NB4 (cell line): ENCODE measurements at places on chromosomes 5 and 9.

DNA sequence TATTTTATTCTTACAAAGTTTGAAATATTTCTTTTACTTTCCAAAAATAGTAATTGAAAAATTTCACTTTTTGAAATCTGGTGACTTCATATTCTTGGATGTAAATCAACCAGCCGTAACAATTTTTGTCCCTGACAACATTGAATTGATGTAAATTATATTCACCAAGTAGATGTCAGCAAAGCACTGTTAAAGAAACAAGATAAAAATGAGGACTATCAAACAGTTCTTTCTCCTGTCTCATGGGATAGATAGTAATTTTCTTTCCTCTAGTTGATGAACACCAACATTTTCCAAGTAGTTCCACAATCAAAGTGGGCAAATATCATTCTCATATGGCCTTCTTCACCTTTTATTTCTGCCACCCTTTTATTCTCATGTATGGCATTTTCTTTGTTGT is 1461.9 kb downstream of the MAT2B start:
- no peak for DNase-seq

DNA sequence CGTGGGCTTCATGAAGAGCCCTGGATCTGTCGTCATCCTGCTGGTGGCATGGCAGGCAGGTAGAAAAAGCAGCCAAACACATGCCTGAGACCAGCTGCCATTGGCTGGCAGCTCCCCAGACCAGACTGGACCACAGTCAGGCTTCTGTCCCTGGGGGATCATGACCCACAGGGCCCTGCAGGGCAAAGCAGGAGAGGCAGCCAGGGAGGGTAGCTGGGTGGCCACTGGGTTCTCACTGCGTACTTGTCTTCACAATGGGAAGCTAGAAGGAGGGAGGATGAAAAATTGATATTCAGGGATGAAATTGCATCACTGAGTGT is 67.8 kb upstream of the GARNL3 start:
- DNase-seq: no peak

GRCh38 chr9:117343427-117343826 is 71.4 kb downstream of the ASTN2 start:
- no peak for DNase-seq

DNA sequence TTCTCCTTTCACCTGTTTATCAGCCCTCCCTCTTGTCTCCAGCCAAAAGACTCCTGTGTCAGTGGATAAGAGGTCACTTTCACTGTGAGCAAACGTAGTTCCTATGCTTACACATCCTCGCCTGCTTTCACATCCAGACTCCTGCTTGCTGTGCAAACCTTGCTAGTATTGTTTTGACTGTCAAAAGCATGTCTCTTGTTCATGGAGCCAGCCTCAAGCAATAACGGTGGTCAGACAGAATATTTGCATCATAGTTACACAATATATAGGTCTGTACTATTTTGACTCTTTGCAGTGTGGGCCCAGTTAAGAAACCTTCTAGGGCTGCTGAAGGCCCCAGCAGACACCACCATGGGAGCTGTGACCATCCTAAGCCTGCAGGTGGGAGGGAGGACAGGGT is 420.0 kb downstream of the SEMA5A start:
- DNase-seq: no peak

DNA sequence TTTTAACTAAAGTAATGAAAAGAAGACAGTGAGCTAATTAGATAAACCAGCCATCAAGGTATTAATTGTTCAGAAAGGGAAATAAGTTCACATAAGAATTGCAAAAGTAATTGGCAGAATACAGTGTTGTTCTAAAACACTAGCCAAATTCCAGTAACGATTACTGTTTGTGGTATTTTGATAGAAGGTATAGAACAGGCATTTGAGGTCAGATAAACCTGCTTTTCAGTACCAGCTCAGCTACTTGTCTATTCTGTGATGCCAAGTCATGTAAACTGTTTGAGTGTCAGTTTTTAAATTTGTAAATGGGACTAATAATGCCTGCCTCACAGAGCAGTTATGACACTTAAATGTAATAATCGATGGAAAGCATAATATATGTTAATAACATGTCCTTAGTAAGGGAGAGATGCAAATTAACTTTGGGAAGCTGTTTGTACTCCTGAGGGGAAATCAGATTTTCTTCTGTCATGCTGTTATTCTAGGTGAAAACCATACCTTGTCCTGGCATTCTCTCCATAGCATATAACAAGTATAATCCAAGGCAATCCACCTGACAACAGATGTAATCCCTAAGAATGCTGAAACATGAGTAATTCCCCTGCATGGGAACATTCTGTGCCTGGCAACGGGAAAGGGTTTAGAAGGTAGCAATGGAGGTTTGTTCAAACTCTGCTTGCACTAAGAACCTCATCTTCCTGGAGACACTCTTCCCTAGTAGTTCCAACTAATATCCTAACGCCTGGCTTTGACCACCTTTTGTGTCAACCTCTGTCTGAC is 509.5 kb upstream of the PAPPA start:
- no peak for DNase-seq

DNA sequence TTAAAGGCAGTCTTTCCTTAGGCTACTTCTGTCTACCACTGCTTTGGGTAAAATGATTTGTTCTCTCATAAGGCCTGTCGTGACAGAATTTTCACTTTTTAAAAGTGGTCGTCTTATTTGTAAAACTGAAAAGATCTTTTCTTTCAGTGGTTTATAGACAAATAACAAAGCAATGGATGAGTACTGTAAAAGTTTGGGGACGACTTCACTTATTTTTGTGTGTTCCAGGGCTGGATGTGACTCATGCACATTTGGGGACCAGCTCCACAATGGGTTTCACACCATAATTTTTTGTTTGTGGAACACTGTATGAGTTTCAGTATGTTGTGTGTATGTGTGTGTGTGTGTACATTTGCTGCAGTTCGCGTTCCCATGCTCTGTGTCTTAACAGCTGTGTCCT is 53.6 kb downstream of the ARHGAP26 start:
- no peak for DNase-seq

DNA sequence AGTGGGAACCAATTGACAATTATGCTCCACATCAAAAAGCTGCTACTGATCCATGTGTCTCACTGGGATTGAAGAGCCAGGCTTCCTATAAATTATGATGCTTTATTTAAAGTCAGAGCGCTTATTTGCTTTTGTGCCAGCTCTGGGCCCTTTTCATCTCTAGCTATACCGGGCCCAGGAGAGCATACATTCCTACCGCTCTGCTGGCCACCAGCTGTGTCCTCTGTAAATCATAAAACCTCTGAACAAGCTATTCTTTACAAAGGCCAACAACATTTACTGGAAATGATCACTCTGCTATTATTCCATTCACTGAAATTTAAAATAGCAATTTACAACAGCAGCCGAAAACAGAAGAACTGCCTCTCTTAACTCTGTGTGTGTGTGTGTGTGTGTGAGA is 86.6 kb downstream of the ZNF608 start:
- DNase-seq: no peak

GRCh38 chr9:119420231-119420630 is 51.0 kb upstream of the BRINP1 start:
- DNase-seq: no peak
